ENCODE measurements at places on chromosomes 4 and X.

DNA sequence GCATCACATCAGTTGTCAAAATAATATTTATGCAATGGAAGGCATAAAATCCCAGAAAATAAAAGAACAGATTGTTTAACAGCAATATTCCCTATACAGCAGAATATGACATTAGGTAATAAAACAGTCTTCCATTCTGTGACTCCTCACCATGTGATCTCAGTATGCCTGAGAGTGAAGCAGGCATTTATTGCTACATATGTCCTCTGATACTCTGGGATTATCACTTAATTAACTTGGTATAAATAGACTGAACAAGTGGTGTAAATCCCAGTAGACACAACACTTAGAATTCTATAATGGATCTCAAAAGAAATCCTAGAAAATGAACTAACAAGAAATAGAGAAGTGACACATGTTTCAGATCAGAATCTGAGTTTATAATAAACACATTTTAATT, 841.3 kb downstream of the PDHA2 start:
- no peak for DNase-seq

DNA sequence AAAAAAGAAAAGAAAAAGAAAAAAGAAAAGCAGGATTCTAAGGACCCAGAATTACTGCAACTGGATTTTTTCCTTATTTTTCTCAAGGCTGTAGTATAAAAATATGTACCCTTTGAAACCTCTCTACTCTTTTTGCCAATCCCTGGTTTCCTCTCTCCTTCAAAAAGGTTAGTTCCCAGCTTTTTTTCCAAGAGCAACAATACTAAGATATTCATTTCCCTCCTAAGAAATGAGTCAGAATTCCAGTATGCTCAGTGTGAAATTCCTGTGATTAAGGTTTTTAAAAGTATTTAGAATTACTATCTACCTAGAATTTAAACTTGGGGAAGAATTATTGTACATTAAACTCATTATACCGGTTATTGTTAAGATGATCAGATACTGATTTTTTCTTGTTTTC, 22.0 kb downstream of the SMIM14 start:
- no peak for DNase-seq

DNA sequence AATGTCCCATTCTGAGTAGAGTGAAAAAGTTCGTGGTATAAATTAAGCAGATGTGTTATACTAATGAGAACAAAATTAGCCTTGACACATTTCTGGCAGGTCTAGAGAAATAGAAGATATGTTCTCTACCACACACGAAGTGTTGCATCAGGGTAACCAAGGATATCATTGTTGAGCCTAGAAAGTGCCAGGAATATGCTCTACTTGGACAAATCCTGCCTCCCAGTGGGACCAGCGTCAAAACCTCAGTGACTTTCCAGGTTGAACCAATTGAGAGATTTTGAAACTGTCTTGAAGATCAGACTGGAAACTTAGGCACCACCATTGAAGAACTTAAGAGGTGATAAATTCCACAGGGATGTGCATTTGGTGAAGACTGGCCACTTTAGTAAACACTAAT, 115.9 kb downstream of the HPGD start:
- DNase-seq = no peak

GRCh38 chrX:145910017-145910416, 92.4 kb downstream of the SLITRK2 start:
- DNase-seq = no peak

DNA sequence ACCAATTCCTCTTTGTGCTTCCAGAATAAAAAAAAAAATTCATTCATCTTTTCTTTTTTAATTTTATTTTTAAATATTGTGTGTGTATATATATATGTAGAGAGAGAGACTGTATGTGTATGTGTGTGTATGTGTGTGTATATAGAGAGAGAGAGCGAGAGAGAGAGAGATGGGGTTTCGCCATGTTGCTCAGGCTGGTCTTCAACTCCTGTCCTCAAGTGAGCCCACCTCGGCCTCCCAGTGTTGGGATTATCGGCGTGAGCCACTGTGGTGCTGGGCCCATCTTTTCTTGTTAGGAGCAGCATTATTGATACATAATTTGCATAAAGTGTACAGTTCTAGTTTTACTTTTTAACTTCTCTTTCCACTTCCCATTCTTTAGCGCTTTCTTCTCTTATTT, 33.6 kb downstream of the KDM6A start:
- no peak for DNase-seq

DNA sequence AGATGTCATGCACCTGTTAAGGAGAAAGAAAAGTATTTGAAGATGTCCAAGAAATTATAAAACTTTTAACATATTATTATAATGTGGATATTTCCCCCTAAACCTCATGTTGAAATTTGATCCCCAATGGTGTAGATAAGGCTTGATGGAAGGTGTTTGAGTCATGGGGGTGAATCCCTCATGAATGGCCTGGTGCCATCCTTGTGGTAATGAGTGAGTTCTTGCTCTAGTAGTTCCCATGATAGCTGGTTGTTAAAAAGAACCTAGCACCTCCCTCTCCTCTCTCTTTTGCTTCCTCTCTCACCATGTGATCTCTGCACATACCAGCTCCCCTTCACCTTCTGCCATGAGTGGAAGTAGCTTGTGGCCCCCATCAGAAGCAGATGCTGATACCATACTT, 176.6 kb upstream of the NR3C2 start:
- DNase-seq = no peak

- no peak for DNase-seq
Observed at GRCh38 chr4:82776925-82777542, 21.6 kb downstream of the SCD5 start.

GRCh38 chr4:32226204-32226603, 1506.0 kb downstream of the PCDH7 start:
- no peak for DNase-seq

DNA sequence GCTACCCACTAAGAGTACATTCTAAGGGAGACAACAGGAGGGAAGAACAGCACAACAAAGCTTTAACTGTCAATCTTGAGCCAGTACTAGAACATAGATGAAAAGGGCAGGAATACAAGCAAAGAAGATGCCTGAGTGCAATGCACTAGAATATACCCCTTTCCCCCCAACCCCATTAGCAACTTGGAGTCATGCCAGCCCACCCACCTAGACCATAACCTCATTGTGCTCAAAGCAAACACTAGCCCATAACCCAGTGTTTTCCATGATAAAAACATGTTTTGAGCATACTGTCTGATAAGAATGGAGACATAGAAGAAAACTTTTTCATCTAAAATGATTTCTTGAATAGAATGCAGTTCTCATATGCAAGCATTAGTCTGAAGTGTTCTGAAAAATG, 183.2 kb downstream of the RAP1GDS1 start:
- no peak for DNase-seq

DNA sequence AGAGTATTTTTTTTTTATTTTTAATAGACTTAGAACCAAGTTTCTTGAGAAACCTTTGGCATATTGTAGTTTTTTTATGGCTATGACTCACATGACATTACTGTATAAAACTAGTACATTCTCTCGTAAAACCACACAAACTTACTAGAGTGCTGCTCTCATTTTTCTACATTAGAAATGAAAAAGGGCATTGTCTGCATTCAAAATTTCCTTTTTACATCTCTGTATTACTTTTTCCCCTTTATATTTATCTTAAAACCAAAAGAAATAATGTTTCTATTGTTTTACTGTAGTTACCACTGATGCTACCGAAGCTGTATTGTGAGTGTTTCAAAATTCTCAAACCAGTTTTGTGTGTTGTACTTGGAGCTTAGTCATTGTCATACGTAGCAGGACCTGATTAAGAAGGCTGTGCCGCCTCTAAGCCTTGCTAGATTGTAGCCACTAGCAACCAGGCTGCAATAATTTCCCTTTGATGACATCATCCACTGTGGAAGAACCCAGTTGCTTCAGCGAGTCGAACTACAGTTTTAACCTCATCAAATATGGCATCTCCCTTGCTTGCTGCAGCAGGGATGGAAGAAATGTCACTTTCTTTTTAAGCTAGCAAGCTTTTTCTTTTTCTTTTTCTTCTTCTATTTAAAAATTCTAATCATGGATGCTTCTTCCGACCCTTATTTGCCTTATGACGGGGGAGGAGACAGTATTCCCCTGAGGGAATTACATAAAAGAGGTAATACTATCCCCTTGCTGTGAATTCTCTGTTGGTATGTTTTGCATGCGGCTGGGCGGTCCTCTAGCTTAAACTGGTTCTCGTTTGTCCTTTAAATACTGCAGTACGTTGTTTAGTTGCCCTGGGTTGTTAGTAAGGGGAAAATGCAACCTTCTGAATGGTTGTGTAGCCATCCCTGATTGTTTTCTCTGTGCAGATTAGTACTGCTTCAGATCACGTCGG, 39.6 kb downstream of the CLCN3 start:
- DNase-seq = peak; percentile 46

DNA sequence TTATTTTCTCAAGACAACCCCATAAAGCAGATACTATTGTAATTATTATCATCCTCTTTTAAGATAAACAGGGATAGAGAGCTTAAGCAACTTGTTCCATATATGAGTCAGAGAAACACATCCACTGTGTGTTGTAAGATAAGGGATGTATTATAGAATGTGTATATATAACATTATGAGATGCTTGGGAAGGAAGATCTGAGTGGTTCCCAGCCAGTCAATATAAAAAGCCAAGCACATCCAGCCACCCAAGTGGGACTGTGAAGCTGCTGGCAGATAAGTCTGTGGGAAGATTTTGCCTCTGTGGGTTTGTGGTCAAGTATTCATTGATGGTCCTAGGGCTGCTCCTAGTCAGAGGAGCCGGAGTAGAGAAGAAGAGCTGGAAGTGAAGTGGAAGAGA, 16.5 kb upstream of the BMPR1B start:
- DNase-seq = no peak

DNA sequence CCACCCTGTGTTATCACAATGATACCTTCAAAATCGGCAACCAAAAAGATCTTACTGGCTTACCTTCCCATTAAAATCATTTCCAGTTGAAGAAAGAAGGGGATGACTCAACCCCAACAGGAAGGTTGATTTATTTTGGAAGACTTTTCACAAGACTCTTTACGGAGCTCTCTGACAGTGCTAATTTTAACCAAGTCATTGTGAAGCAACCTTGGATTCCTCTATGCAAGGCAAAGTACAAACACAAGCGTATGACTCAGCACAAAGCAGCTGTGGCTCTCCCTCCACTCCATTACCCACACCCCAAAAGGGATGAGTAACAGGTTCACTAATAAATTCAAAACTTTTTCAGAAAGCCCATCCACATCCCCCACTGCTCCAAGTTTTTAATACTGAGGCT, 213.8 kb upstream of the FGF13 start:
- no peak for DNase-seq

DNA sequence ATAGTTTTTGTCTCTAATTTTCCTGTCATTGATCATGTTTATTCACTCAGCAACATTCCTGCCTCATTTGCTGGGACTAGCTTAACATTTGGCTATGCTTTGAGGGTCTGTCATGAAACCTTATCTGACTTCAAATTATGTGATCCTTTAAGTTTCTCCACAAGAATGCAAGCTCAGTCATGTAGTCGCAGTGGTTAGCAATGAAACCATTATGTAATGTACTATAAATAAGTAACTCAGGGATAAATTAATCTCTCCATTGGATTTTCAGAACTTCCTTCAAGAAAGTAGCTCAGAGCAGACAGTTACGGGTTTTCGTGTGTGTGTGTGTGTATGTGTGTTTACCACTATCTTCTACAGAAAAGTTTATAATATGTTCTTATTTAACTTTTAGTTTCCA, 993.6 kb downstream of the ADGRL3 start:
- no peak for DNase-seq

GRCh38 chr4:177119691-177120090, 190.0 kb upstream of the NEIL3 start:
- no peak for DNase-seq

DNA sequence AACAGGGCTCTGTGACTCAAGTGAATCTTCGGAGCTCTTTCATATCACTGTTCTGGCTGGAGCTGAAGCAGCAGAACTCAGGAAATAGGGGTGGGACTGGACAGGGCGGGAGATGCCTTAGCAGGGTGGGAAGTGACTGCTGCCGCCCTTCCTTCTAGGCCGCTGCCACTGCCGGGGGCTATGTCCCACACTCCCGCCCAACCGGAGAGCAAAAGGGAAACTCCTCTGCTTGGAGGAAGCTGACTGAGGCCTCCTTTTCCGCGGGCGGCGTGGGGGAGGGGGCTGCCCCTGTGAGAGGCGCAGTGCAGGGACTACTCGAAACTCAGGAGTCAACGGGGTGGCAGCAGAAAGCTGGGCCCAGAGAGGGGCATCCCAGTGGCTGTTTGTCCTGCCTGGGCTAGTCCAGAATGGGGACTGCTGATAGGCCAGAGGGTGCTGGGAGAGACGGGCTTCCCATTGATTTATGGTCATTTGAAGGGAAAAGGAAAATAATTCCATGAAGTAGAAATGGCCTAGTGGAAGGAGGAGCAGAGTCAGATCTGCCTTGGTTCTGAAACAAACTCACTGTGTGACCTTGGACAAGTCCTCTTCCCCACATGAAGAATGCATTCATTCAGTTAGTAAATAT, 36.9 kb downstream of the STARD8 start:
- no peak for DNase-seq

DNA sequence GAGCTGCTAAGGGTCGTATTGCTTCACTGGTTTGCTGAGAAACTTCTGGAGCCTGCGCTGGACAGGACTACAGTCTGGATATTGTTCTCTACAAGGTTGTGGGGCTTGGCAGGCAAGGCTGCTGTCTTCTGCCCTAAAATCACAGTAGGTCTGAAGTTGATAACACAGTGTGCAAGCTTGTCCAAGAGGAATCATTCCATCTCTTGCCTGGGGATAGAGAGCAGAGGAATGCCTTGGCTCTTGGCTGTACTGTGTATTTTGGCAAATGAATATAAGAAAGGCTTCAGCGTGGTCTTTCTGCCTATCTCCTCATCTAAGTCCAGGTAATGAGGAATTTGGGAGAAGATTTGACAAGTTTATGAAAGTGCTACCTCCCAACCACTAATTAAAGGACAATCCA, 9.4 kb upstream of the RASL11B start:
- DNase-seq = no peak

GRCh38 chr4:83010522-83011318, at the start of gene LIN54:
LIN54 (minus strand) TSS chr4:83010823; CDS start chr4:82984844, 25,979 bp downstream.
- peak; percentile 75 for DNase-seq

DNA sequence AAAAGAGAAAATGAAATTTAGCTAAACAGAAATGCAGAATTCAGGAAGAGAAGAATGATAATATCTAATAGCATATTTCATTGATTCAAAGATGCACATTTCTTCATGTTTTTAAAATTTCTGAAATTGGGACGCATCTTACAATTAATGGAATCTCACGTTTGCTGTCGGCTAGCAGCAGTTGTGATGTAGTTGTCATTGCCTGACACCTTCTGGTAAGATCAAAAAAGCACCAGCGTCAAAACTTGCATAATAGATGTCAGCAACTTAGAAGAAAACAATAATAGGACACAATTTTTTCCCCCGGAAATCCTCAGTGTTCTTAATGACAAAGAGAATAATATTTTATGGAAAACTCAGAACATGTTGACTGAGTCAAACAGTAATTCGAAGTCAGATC, 29.8 kb upstream of the SLC7A3 start:
- no peak for DNase-seq

- DNase-seq = no peak
Observed at GRCh38 chr4:77817304-77818072, 1.7 kb downstream of the CNOT6L start.

DNA sequence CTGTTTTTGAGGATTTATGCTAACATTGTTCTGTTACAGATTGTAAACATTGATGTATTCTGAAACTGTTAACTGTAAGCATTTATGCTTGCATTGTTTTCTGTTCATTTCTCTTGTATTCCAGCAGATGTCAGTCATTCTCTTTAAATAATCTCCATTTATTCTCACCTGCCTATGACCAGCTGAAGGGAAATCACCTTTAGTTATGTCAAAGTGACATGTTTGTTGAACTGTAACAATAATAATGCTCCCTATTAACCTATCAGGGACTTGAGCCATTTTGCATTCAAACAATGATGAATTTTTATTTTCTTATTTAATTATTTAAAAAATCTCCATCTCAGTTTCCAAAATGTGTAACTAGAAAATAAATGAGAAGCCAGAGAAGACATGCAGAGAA, 58.0 kb downstream of the SPCS3 start:
- DNase-seq = no peak
